ENCODE measurements at places on chromosomes 4 and X.

DNA sequence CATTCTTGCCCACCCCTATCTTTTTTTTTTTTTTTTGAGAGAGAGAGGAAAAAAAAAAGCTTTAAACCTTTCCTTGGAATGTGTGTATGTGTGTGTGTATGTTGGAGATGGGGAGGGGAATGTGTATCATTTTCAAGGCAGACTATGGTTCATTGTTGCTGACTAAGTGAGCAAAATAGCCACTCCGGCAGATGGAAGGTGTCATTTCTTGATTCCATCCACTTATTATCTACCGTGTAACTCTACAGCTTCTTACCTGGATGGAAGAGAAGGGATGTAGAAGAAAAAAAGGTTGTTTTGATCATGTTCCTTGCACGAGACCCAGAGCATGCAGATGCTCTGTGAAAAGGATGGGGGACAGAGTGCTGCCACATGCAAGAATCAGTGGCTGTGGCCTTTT is 5.9 kb upstream of the GK2 start:
- DNase-seq = no peak

DNA sequence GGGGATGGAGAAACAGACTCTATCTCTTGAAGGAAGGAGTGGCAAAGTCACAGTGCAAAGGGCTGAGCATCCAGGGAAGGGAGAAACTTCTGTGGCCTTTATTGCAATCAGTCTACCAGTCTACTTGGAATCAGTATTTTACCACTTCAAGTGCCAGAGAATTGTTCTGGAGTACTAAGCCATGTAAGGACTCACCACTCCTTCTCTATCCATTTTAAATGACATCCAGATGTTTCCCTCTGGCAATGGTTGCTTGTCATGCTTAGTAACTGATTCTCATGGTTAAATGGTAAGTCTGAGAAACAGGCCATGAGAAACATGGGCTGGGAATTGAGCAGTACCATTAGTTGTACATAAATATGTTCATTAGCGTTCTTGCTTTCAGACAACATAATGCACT is 21.1 kb upstream of the SMIM10 start:
- DNase-seq = no peak

DNA sequence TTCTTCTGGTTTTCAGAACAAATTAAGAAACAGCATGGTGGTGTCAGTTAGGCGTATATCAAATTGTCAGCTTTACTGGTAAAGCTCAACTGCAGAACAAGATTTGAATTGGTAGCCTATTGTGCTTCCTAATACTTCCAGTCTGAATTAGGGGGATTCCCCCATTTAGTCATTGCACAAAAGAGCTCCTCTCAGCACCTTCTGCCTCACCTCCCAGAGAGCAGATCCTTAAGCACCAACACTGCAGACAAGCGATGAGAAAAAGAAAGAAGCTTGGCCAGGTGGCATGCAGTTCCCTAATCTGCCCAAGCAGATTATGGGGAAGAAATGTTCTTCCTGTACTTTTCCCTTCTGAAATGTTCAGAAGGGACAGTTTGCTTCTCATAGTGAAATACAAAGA is 9.2 kb downstream of the MAP9 start:
- DNase-seq = no peak

- DNase-seq = no peak
Measured at GRCh38 chrX:92224406-92224805, 445.2 kb downstream of the PCDH11X start.

GRCh38 chr4:158775091-158775651 is 6.3 kb downstream of the FNIP2 start:
- DNase-seq = no peak

DNA sequence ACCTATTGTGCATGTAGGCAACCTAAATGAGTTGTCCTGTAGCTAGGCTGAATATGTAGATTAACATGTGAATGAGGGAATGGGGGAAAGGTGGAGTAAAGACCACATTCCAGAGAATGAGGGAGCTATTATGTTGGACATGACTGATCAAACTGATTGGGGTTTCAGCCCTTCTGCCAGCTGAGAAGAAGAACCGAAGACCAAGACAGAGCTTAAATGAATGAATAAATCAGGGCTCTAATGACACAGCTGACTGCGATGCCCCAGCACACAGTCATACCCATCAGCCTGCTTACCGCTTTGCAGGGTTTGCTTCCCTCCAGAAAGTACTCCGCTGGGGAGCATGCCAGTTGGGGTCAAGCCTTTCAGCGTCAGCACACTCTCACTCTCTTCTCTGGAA is 315.4 kb downstream of the PPP3CA start:
- no peak for DNase-seq

DNA sequence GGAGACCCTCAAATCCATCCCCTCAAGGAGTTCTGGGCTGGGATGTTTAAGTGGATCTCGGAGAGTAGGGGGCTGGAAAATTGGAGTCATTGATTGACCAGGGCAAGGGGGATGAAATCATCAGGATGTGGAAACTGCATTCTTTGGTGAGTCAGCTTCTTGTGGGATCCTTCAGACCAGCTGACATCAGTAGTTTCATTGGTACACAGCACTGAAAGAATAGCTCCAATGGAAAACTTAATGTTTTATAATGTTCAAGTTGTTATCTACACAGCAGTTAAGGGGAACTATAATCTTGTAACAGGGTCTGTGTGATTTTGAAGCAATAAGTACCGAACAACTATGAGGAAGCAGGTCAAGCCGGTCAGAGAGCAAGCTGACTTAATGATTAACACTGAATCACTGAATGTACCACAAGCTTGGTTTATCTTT is 506.1 kb downstream of the RPA4 start:
- DNase-seq = no peak
